ENCODE measurements at places on chromosomes 13 and 19. TPM values are rescaled to one million over a fixed set of nuclear protein-coding genes. Genes with fewer than 3 reads are reported as not detected.

SLAIN1 gene
- total RNA-seq = not detected

KCTD12 gene
- 57.0 TPM for total RNA-seq

RASIP1 gene
- 2.8 TPM for total RNA-seq

CALR3 gene
- total RNA-seq = not detected

ZSCAN4 gene
- not detected for total RNA-seq

VSTM2B gene
- not detected for total RNA-seq

ACP5 gene
- total RNA-seq = 12.0 TPM

ARID3A gene
- total RNA-seq = 8.2 TPM

AMER2 gene
- total RNA-seq = not detected

Measured in mammary epithelial cell (primary cell).